Left lobe of liver (tissue), 2 donors: ENCODE measurements at places on chromosomes 3 and 15. TPM values are rescaled to one million over a fixed set of nuclear protein-coding genes. Genes with fewer than 3 reads are reported as not detected.

- no peak for DNase-seq
Measured at GRCh38 chr3:46135475-46135874, 72.6 kb downstream of the CCR1 start.

DNA sequence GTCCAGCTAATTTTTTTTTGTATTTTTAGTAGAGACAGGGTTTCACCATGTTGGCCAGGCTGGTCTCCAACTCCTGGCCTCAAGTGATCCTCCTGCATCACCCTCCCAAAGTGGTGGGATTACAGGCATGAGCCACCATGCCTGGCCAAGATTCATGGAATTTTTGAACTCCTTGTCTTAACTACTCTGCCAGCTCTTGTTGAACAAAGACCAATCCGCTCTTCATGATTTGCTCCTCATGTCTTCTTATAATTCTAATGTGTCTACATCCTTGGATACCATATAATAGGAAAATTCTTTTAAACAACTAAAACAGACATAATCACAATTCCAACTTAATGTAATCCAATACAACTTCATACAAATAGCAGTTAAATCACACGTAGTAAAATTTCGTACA lies 21.3 kb downstream of the UBA5 start:
- no peak for DNase-seq

DNA sequence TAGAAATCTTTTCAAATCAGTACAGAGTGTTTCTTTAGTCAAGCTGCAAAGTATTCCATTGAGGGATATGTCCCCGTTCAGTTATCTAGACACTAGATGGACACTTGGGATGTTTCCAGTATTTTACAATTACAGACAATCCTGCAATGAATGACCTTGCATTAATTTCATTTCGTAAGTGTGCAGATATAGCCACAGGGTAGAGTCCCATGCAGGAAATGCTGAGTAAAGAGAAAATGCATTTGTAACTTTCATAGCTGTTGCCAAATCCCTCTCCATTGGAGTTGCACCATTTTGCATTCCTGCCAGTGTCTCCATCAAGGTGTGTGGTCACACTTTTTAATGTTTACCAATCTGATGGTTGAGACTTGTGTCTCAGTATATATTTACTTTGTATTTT lies 92.5 kb downstream of the LIPC start:
- DNase-seq, result peak; percentile 74

GRCh38 chr15:66948294-66948693 lies 117.1 kb upstream of the SMAD3 start:
- no peak for DNase-seq

GRCh38 chr3:152219216-152219615 lies 49.5 kb upstream of the MBNL1 start:
- no peak for DNase-seq

Gene UCN2
- not detected for total RNA-seq
